ENCODE measurements at places on chromosomes 16 and 17.

DNA sequence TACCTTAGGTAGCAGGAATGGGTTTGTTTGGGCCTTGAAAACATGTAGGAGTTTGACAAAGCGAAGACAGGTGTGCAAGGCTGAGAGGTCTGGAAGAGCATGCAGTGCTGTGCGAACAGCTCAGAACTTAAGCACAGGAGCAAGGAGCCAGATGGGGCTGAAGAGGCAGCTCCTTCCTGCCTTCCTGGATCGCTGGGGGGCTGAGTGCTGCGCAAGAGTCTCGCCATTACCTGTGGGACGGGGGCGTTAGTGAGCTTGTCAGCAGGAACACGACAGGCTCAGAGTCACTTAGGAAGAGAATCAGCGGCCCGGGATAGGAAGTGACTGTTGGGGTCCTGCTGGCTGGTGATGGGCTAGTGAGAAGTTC lies 464 bp upstream of the MRM1 start:
- DNase-seq: peak; percentile 13

DNA sequence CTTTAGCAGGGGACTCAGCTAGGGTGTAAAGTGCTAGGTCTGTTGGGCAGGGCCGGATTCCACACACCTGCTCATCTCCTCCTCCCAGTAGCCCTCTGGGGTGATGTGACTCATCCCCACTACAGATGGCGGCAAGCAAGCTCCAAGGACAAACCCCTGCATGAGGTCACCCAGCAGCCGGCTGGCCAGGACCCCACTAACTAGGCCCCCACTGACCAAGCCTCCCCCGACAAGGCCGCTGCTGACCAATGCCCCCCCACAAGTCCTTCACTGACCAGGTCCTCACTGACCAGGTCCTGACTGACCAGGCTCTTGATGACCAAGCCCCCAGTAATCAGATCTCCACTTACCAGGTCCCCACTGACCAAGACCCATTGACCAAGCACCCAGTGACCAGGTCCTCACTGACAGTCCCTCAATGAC lies 36.7 kb downstream of the TNFRSF13B start:
- DNase-seq: no peak

DNA sequence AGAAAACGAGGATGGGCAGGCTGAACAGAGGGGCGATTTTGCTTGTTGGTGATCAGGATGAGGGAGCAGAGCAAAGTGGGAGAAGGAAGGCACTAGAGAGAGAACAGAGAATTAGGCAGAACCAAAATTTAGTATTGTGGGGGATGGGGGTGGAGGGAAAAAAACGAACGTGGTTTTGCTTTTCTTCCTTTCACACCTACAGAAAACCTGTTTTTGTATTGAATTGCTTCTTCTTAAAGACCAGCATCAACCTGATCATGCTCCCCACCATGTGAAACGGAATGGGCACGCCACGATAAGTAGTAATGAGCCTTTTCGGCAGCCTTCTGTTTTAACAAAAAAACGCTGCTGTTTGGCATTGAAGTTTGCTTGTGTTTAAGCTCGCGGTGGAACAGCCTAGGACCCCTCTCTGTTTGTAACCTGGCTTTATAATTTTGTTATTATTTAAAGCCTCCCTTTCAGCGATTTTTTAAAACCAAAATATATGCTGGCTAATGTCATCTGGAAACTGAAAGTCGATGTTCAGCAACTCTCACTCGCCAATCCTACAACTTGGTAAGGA lies 36.8 kb downstream of the ERCC4 start:
- DNase-seq: no peak

DNA sequence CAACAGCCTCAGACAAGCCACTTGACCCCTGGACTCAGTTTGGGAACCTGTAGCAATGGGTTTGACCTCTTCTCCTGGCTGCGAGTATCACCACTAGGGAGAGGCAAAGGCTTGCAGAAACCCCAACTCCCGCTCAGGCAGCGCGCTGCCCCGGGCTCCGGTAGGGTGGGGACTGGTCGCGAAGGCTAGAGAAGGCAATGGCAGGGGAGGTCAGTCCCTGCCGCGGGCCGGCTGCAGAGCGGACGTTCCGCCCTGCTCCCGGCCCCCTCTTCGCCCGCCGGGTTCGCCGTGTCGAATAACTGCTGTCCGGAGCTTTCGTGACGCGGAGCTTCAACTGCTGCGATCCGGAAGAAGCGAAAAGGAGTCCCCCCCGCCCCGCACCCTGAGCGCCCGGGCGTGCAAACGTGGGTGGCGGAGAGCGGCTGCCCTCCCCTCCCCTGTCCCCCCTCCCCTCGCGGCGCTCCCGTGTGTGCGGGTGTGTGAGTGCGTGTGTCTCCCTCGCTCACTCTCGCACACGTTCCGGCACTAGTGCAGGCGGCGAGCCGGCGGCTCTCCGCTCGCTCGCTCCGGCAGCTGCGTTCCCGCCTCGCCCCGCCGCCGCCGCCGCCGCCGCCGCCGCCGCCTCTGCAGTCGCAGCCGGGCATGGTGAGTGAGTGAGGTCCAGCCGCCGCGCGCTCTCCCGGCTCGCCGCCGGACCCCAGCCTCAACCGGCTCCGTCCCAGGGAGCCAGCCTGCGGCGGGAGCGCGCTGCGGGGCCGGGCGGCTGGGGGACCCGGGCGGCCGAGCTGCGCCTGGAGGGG lies 772 bp upstream of the SHISA6 start:
- no peak for DNase-seq

DNA sequence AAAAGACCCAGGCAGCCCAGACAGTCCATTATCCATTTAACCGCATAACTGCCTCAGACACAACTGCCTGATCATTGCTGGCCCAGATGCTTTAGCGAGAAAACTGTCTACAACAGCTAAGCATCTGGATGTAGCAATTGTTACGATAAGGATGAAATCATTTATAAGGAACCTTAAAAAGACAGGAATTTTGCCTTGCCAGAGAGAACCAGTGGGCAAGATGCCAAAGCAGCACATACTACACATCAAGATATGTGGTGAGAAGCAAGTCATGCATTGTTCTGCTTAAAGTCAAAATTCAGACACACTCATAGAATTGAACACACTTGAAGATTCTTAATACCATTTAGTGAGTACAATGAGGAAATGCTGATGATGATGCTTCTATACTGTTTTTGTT lies 1525.3 kb downstream of the CDH8 start:
- no peak for DNase-seq

GRCh38 chr16:2881783-2882649 lies 999 bp upstream of the FLYWCH2 start:
- DNase-seq: peak; percentile 28

- no peak for DNase-seq
Observed at GRCh38 chr17:77417575-77417974, 276.8 kb downstream of the SEC14L1 start.

DNA sequence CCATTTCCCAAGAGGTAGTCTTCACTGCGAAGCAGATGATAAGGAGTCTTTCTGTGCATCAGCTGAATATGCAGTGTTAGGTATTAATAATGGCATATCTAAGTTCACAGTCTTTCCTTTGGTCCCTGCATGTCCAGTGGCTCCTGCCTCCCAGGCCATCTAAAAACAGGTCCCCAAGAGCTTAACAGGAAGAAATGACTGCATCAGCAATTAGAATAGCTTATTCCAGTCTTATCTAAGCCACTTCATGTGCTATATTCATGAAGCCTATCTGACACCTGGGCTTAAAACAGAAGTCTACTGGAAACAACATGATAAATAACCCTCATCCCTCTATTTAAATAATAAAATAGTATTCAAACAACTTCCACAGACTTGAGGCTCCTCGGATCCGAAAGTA lies 346.1 kb upstream of the ERCC4 start:
- DNase-seq: no peak

DNA sequence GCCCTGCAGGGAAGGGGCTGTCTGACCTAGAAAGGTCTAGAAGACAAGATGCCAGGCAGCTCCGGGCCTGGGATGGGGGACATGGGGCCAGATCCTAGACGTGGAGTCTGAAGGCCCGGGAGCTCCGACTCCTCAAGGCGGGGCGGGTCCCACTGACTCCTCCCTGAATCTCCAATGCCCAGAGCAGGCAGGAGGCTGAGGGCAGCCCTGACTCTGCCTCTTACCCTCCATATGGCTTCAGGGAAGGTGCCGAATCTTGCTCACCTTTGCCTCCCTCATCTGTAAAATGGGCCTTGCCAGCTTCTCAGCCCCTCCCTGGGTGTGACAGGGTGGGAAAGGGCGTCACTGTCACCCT lies 14.8 kb downstream of the VASN start:
- no peak for DNase-seq

DNA sequence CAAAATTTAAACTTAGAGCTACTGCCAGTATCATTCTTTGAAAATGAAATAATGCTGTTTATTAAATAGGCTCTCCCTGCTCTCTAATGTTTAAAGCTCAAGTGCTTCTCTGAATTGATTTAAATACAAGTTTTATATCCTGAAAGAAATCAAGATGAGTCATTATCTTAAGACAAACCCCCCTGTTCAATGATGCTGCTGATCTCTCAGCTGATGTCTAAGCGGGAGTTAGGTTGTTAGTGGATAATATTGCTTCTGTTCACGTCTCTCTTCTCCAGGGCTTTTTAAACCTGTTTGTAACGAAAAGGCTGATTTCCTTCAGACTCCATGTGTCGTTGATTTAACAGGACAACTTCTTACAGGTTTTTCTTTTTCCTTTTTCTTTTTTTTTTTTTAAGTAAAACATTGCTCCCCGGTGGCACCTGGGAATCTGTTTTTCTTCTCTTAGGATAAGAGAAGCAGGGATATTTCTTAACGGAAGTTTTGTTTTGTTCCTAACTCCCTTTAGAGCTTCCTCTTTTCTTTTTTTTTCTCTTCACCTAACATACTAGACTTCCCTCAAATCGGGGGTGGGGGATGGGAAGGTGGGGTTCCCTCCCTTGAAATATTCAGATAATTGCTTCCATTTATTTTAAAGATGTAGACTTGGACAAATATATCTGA lies 807 bp upstream of the LYRM9 start:
- no peak for DNase-seq

- no peak for DNase-seq
Observed at GRCh38 chr16:55565086-55565485, 1.4 kb upstream of the CAPNS2 start.

DNA sequence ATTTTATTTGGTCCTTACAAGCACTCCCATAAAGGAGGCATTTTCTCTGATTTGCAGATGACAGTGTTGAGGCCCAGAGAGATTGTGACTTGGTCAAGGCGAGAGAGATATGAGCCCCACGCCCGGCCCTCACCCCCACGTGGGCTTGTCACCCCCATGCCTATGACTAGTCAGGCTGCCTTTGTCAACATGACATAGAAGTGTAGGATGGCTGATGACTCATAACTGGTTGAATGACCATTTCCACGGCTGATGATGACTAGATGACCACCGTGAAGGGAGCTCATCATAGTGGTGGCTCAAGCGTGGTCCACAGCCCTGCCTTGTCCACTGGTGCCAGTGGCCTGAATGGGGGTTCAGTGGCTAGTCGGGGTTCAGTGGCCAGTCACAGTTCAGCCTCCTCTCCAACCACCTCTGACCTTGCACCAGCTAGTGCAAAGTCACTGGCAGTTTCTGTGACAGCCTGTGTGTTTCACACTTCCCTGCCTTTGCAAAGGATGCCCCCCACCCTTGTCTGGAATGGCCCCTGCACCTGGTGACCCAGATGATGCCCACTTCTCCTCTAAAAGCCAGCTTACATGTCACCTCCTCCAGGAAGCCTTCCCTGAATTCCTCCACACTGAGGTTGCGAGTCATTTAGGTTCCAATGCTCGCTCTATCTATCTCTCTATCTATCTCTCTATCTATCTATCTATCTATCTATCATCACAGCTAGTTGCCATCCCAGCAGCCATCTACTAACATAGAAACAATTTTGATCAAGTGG lies 3.8 kb upstream of the WSCD1 start:
- DNase-seq: no peak

DNA sequence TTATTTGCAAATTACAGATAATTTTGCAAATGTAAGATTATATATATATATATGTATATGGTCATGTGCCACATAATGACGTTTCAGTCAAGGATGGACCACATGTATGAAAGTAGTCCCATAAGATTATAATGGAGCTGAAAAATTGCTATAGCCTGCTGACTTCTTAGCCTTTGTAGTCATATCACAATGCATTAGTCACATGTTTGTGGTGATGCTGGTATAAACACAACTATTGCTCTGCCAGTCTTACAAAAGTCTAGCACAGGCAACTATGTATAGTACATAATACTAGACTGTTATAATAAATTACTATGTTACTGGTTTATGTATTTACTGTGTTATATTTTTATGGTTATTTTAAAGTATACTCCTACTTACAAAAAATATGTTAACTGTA lies 444.3 kb downstream of the KCNJ2 start:
- no peak for DNase-seq

DNA sequence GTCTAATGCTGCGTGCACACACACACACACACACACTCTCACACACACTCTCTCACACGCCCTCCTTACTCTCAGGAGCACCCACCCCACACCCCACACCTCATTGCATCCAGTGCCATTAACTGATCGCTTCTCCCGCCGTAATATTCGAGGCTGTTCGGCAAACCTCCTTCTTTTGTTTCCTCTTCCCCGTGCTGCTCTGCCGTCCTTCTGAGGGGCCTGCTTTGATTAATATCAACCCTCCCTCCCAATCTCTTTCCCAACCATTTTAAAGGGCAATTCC lies 156.2 kb upstream of the TNRC6C start:
- no peak for DNase-seq

GRCh38 chr17:1736348-1737281 lies 6.1 kb upstream of the SERPINF2 start:
- DNase-seq: peak; percentile 66

DNA sequence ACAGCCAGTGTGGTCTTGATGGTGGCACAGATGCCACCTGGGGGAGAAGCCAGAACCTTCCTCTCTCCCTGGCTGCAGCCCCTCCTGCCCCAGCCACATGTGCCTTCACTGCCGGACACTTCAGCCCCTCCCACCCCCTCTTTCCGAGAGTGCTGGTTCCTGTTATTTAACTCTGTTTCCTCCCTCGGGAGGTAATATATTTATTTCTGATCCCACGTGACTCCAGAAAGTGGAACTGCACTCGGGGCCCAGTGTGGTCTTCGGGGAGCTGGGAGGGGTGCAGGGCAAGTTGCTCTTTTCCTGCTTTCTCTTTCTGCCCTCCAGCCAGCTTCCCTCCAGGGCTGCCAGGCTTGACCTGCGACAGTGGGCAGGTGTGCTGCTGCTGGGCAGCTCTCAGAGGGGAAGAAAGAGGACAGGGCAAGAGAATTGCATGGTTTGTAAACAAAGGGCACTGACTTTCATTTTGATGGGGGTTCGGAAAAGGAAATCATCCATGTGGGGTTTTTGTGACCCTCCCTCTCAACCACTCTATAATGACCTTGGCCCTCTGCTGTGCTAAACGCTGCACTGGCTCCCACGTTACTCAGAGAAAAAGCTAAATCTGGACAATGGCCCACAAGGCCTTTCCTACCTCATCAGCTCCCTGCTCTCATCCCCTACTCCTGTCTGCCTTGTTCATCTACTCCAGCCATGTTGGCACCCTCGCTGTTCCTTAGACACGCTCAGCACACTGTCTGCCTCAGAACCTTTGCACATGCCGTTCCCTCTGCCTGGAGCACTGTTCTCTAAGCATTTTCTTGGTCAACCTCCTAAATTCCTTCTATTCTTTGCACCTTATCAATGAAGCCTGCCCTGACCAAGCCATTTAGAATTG lies 8.2 kb upstream of the CIITA start:
- DNase-seq: no peak

All from stimulated activated CD4-positive, alpha-beta T cell treated with anti-CD3 and anti-CD28 coated beads, Interleukin-1b, Interleukin-23, amount 100 ng/mL, for 48 hours (primary cell).